NCI-H510A (cell line): ENCODE measurements at places on chromosomes 12 and 14.

DNA sequence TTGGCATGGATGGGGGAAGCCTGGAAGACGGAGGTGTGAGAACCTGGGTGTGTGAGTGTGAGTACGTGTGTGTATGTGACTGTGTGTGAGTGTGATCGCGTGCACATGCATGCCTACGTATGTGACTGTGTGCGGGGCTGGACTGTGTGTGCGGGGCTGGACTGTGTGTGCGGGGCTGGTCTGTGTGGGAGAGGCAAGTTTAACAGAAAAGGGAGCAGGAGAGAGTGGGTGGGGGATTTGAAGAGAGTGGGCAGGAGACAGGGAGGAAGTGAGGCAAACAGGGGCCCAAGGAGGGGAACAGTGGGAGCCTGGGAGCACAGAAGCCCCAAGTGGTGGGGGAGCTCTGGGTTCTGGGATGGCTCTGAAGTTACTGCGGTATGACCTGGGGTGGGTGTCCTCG lies 103.7 kb upstream of the LHX5 start:
- DNase-seq: no peak

GRCh38 chr12:44816446-44817017 lies 59.6 kb downstream of the NELL2 start:
- no peak for DNase-seq

DNA sequence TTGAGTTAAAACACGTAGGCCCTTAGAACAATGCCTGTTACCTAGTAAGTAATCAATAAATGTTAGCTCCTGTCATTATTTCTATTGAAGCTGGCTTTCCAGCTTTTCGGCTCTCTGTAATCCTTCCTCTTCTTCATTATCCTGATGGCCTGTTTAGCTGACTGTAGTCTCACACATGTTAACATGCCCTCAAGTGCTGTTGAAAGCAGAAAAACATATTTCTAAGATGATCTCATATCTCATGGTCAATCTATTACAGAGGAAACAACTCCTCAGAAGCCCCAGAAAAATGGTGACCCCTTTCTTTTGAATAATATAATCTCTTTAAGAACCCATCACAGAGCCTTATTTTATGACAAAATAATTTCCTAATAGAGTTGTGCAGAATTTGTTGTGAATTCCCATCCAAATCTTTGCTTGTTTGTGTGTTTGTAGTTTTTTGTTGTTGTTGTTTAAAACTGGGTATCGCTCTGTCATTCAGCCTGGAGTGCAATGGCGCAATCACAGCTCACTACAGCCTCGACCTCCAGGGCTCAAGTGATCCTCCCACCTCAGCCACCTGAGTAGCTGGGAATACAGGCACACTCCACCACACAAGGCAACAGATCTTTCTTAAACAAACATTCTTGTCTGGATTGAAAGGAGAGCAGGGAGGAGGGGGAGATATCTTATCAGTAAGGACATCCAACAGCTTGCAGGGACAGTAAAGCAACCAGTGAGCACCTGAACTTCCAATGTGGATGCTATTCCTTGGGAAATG lies 242.5 kb upstream of the CAND1 start:
- DNase-seq: no peak

- no peak for DNase-seq
Observed at GRCh38 chr12:110862329-110862728, 15.5 kb downstream of the CCDC63 start.

- no peak for DNase-seq
Observed at GRCh38 chr12:129844662-129845220, 59.1 kb downstream of the TMEM132D start.
